Dorsolateral prefrontal cortex (tissue), 122 donors: ENCODE measurements at places on chromosomes 12 and 14.

DNA sequence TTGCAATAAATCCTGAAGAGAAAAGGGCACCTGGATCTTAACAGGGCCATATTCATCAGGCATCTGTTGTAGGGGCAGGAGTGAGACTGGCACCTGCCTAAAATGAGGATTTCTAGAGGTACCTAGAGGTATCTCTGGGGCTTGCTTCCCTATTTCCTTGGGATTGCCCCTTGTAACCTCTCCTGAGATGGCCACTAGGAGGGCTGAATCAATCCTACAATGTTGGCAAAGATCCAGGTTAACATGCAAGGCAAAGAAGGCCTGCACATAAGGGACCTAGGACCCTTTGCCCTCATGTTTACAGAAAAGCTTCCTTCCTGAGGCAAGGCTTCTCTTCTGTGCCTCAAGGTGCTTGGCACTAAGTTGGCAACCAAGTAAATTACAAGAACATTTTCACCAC, 25.8 kb upstream of the CLEC4E start:
- DNase-seq, result no peak

GRCh38 chr14:99397698-99398097, 83.0 kb downstream of the SETD3 start:
- no peak for DNase-seq

DNA sequence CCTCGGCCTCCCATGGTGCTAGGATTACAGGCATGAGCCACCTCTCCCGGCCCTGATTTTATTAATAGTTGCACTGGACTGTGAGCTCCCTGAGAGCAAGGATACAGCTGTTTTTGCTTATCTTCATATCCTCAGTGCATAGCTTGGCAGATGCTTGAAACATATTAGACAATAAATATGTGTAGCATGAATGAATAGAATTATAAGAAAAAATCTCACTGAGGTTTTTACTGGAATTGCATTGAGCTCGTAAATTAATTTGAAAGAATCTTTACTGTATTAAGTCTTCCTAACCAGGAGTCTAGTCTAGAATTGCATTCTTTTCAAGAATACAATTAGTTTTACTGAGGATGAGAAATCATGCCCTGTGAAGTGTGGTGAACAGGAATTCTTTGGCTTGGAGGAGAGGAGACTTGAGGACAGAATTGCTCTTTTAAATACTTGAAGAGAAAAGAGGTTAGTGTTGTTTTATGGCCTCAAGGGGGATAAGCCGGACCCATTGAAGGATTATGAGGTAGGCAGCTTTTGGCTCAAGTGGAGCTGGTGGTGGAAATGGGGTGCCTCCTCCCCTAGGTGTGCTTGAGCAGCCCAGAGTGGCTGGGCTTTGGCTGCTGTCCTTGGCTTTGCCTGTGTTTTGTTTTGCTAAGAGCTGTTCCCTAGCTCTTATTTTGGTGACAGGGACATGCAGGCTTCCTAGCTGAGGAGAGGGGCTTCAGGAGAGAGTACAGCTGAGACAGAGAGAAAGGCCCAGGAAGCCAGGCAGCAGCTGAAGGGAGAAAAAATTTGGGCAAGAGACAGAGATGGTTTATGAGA, 34.0 kb downstream of the PLEKHD1 start:
- no peak for DNase-seq

DNA sequence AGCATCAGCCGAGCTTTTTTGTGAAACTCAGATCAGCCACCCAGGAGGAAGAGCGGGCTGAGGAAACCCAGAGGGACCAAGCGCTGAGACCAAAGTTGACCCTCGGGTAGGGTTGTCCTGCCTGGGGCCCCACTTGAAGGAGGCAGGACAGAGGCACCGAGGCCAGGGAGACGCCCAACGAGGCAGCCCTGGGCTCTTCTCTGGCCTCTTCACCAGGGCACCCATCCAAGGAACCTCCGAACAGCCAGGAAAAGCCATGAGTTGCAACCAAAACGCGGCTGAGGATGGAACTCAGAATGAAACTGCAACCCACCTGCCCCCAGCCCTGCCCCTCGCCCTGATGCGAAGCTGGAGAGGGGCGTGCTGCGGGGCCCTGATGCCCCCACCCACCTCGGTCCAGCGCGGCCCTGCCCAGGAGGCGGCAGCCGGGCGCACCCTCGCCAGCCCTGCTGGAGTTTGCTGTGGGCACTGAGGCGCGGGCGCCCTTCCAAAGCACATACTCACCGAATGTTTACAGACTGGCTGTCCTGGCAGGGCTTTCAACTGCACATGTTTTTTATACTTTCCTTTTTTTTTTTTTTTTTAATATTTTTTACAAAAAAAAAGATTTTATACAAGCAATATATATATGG, 41.9 kb downstream of the JDP2 start:
- no peak for DNase-seq

DNA sequence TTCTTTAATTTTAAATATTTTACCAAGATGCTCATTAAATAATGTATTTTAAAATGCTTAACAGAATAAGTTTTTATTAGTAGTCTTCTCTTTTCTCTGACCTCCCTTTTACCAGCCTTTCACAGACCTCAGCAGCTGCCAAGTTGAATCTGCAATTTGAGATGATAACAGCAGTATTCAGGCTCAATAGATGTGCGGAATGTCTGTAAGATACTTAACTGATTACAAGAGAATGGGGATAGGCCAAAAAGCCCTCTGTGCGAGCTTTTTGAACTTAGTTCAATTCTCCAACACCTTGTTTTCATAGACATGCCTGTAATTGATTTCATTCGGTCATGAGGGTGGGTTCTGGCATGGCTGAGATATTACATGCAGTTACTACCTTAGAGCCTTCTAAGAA, 277.2 kb downstream of the TMTC2 start:
- DNase-seq, result no peak

- DNase-seq, result no peak
These were observed 75.3 kb downstream of the SRGAP1 start for GRCh38 chr12:63919756-63920155.

DNA sequence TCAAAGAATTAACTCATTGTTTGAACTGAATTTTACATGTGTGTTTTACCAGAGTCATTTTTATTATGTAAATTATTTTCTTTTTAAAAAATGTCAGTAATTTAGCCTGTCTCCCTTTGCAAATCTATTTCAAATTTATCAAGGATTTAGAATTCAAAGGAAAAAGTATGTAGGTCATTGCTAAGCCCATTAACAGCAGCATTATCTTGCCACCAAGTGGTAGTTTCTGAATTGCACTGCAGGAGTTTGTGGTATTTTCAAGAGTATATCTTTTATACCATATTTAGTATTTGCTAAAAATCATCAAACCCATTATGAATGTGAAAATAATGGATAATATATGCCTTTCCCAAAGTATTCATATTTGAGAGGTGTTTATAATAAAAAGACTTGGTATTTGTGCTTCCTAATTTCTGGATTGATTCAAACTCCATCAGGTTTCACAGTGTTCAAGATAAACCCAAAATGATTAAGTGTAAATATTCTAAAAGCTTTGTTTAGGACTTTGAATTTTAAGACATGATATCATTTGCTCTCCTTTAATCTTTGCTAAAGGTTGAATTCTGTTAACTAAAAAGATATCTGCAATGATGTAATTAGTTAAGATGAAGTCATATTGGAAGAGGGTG, 711.4 kb downstream of the FSCB start:
- no peak for DNase-seq

DNA sequence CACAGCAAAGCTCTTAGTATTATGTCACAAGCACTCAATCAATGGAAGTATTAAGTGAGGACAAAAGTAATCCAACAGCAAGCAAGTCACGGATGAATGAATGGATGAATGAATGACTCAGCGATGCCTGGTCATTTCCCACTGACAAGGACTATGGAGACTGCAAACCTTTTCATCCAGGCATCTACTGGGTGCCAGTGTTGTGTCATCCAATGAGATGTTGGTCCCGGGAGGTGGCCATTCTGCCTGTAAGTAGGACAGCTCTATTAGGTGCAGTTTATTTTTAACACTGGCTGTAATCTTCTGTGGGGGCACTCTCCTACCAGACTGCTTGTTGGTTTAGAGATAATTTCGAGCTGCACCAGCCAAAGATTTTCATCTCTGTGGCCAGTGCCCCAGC, 39.4 kb downstream of the STAB2 start:
- peak; percentile 79 for DNase-seq

DNA sequence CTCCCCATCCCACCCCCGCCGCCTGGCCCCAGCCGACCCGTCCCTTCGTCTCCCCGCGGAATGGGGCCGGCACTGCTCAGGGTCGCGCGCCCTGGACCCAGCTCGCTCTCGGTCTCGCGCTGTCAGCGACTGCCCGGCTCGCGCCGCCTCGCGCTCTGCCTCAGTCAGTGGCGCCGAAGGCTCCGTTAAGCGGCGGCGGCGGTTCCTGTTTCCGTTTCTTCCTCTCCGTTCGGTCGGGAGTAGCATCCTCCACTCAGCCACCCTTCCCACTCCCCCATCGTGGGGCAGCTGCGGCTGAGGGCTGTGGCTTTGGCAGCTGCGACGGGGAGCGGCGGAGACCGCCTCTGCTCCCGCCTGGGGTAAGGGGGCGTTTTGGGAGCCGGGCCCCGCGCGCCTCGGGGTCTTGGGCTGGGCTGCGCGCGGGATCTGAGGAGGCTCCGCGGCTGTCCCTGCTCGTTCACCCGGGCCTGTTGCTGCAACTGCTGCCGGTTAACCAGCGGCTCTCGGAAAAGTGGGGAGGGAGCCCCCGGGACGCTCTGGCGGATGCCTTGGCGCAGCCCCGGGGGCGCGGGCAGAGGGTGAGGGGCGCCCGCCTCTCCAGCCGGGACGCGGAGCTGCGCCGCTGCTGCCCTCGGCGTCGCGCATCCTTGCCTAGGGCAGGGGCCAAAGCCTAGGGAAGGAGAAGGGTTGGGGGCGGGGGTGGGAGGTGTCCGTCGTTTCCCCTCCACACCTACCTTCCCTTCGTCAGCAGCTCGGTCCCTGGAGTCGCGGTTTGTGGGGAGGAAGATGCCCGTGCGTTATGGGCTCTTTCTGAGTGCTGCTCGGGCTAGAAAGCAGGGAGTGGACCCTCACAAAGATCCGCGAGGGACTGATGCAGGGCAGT, 567 bp downstream of the FUT8 start:
- no peak for DNase-seq

- DNase-seq, result no peak
These were observed 38.9 kb downstream of the C14orf132 start for GRCh38 chr14:96077983-96078624.

GRCh38 chr12:122895704-122896636, at the start of gene VPS37B:
Gene VPS37B (minus strand): TSS chr12:122896124. CDS start chr12:122896062, 62 bp downstream.
- peak; percentile 65 for DNase-seq

DNA sequence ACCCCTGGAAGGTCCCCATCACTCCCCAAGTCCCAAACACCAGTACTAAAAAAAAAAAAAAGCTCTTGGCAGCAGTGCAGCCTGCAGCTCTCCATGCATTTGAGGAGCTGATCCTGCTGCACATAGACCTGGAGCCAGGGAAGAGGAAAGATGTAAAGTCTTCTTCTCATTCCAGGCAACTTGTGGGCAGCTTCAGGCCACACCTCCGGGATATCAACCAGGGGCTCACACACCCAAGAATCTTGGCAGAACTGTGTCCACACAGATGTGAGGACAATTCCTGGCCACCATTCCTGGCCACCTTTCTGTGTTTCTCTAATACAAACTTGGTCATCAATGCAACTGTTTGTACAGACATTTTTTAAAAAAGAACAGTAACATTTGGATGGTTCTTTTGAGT, 72.7 kb downstream of the TMEM132C start:
- no peak for DNase-seq

DNA sequence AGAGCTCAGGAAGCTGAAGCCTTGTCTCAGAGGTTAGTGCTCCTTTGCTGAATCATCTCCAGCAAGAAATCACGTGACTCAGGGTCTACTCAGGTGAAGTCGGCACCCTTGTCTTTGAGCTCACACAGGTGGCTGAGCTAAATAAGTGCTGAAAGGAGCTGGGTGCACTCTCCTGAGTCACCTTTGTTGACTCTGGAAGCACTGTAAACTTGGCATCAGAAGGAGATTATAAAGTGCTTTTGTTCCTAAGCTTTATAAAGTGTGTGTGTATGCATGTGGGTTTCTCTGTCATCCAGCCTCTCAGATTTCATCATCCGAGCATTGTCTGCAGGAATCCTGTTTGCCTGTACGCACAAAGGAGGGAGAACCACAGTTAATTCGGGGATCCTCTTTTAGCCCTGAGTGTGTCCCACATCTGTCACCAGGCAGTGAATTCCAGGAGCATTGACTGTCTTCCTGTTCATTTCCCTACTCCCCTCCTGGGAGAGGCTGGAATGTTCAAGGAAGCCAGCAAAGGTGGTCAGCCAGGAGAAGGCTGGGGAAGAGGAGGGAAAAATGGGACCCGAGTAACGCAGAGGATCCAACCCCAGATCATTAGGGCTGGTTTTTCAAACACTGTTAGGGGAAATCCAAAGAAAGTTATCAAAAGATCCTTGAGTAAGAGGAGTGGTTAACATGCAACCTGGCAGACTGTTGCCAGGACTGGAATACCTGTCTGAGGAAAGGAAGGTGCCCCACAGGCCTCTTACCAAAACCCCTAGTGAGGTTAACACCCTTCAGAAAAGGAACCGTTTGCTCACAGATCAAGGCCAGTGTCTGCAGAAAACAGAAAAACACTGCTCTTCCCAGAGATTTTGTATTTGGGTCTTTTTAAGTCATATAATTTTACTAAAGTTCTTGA, 157.5 kb upstream of the HIF1A start:
- no peak for DNase-seq

DNA sequence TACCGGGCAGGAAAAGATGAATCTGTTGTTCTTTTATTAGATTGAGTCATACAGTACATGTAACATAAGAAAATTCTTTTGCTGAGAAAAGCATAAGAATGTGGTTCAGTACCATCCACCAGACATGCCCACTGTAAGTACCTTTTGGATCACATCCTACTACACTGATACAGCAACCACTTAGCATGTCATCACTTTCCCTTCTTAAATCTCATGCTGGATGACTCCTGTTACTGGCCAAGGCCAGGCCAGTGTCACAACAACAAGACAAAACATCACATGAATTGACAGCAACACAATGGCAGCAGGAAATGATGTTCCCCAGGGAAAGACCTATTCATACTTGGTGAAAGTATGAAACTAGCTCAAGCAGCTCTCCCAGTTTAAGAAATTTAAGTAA, 46.4 kb downstream of the STXBP6 start:
- DNase-seq, result no peak

DNA sequence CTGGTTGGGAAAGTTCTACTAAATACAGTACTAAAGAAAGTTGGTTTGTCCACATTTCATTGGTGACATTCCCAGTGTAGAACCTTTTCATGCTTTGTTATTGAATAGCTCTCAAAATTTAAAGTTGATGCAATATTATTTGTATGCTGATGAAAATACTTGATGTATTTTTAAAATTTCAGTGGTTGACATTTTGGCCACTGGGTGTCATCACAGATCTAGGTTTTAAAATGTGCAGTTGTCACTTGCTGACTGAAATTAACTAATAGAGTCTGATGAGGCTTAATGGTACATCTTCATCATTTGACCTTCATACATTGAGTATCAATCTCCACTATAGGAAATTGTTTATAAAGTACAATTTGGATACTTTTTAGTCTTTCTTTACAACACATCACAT, 37.1 kb downstream of the CMAS start:
- no peak for DNase-seq
